ENCODE measurements at places on chromosomes 12 and 14.
A peak's percentile ranks its signal among the peaks of the same experiment; 100 is the strongest.

DNA sequence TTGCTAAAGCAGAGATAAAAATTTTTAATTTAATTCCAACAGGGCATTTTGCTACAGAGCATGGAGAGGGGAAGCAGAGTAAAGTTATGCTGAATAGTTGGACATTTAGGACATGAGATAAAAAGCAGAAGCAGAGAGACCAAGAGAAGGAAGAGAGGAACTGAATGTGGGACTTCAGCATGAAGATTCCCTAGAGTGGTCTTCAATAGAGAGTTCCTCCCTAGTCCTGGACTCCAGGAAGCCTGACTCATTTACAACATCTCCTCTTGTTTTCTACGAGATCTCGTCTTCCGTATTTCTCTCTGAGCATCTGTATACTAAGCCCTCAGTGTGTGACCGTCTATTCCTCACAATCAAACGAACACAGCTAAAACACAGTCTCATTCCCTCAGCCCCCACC is 35.2 kb upstream of the IFT81 start:
- no peak for DNase-seq

DNA sequence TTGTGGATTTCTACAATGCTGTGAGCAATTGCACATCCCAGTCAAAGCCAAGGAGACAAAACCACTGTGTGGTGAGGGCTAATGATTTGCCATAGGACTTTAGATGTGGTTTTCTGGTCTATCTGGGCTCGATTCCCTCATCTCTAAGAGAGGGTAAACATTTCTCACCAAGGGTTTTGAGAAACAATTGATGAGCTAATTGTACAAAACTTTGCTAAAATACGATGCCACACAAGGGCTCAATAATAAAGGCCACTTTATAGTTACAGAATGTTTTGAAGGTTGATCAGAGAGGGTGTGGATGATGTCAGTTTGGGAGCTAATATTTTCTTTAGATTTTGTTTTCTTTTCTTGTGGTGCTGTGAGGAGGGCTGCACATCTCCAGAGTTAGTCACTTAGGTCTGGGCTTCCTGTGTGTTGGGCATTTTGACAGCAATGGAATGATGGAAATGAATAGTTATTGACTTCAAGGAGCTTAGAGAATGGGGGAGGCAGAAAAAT is 60.8 kb upstream of the SLC38A4 start:
- no peak for DNase-seq

- DNase-seq, result no peak
Measured at GRCh38 chr12:109764123-109764522, 50.5 kb downstream of the FAM222A start.

GRCh38 chr12:91920276-91920675 is 225.4 kb downstream of the BTG1 start:
- DNase-seq, result no peak

DNA sequence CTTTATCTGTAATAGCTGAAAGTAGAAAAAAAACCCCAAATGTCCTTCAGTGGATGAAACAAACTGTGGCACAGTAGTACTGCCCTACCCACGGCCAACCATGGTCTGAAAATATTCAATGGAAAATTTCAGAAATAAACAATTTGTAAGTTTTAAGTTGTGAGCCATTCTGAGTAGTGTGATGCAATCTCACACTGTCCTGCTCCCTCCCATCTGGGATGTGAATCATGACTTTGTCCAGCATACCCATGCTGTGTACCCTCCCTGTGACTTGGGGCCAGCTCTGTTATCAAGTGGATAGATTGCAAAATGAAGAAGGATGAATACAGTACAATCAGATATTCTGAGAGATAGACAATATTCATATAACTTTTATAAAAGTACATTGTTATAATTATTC is 106.2 kb downstream of the SMOC1 start:
- no peak for DNase-seq

- no peak for DNase-seq
Measured at GRCh38 chr12:48197549-48197970, 5.5 kb downstream of the OR10AD1 start.

DNA sequence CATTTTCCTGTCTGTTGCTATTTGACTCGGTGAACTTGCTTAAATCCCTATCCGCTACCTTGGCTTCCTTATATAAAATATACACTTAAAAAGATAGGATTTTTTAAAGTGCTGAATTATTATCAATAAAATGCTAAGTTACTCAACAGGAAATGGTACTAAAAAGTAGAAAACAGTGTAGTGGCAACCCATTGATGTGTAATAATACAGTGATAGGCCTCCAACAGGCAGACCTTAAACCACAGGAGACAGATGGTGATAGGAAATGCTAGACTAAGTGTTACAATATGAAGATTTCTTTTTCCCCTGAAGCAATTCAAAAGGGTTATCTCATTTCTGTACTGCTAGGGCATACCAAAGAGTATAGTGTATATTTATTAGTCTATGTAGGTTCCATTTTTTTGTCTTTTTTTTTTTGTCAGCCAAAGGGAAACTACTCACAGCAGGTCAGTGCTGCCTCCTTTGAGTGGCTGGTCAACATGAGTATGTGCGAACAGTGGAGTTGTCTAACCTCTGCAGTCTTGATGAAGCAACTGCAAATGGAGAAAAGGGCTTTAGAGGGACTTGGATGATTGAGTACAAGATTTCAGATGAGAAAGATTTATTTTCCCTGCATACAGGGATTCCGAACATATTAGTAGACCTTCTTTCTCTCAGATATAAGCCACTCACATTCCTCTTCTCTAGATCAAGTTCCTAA is 183.8 kb downstream of the ACSS3 start:
- DNase-seq, result no peak

DNA sequence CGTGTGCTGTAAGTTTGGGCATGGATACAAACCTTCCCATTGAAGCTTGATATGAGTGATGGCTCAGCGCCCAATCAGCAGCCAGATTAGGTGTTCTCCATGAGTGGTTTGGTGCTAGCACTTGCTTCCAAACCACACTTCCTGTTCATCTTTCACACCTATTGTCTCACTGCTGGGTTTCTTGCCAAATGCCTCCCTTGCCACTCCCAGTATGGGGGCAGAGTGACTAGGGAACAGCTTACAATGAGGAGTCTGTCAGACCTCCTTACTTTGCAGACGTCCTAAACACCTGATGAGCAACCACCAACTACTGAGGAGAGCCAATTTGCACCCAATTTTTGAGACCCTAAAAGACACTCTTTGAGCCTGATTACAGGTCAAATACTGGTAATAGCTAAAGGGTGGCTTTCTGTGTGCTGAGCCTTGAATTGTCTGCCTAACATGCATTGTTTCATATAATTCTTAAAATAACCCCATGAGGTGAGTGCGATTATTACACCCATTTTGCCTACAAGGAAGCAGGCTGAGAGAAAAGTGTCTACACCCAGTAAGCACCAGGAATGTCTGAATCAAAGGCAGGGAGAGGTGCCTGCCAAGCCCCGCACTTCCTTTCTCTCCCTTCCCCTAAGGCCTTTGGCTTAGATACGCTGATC is 48.4 kb upstream of the FOS start:
- peak; percentile 86 for DNase-seq

DNA sequence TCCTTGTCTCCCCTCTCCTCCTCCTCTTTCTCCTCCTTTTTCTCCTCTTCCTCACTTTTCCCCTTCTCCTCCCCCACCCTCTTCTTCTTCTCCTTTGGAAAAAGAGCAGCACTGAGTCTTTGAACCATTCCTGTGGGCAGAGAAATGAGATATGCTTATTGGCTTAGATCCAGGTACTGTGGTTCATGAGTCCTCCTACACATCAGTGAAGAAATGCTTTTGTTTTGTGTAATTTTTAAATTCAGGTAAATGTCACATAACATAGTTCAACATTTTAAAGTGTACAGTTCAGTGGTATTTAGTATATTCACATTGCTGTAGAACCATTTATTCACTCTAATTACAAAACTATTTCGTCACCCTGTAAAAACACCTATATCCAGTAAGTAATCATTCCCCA is 402.1 kb downstream of the AACS start:
- DNase-seq, result no peak

DNA sequence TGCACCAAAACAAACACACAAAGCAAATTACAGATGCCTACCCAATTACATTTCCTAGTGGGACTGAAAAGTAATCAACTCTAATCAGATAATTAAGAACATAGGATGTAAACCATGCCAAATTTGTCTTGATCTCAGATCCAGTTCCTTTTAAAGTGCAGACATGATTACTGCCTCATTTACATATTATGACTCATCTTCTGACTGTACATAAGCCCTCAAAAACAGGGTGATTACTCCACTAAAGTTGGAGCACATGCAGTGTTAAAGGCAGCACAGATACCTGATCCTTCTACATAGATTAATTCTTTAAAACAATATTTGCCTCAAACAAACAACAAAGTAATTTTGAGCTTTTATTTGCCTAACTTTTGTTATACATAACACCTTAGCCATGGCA is 337.2 kb downstream of the RPS29 start:
- DNase-seq, result no peak

GRCh38 chr14:38941488-38941887 is 161.5 kb downstream of the SEC23A start:
- DNase-seq, result no peak

- peak; percentile 9 for DNase-seq
Measured at GRCh38 chr12:53381731-53382630, 2.0 kb downstream of the SP1 start.

DNA sequence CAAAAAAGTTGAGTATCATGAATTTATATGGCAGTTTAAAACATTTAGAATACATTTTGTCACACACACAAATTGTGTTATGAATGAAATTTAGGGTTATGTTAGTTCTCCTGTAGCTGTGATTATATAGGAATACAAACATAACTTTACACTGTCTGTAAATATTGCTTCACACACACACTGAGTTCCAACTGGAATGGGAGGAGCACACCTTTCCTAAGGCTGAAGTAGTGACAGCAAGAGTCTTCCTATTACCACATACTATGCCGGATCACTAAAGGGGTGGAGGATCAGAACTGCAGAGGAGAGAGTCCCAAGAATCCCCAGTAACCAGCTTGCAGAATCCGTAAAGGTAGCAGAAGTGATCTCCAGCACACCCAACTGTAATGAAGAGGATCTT is 63.7 kb downstream of the DNAI7 start:
- DNase-seq, result no peak

DNA sequence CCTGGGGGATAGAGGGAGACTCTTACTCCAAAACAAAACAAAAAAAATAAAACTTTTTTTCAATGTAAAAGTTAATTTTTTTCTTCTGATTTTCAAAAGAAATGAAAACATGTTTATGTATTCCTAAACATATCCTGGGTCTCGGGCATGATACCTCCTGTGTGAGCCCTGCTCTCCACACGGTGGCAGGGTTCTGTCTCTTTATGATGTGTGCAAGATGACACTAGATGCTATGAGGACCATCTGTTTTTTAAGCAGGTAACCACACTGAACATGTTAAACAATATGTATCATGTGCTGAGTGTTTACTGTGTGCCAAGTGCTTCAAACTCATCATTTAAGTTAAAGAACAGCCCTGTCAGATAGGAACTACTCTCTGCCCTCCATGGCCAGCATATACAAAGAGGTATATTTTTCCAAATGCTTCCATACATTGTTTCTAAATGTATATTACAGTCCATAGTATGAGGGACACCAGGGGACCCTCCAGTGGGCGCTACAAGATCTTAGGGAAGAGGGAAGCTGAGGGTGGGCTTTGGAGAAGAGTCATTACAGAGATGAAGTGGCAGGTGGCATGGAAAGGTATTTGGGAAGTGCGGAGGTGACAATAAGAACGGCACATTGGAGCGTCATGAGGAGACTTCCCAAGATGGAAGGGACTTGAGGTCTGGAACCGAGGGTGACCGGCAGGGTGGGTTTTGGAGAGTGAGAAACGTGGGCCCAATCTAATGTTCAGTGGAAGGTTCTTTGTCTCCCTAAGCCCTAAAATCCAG is 28.5 kb downstream of the FOS start:
- no peak for DNase-seq

- peak; percentile 31 for DNase-seq
Measured at GRCh38 chr14:56491299-56492285, 88.0 kb upstream of the TMEM260 start.

GRCh38 chr12:84075991-84076390 is 836.6 kb downstream of the SLC6A15 start:
- DNase-seq, result no peak

Data from CD4-positive, alpha-beta T cell (primary cell).